CD4-positive, alpha-beta T cell treated with Interferon alpha-2 for 1 hour (primary cell): ENCODE measurements at places on chromosomes 11 and 22.

GRCh38 chr22:50507421-50507990 lies at the start of gene LMF2:
LMF2 (minus strand) TSS chr22:50507702; CDS start chr22:50507675, 27 bp downstream.
- DNase-seq = peak; percentile 92

GRCh38 chr22:39216143-39216490 lies 28.7 kb downstream of the PDGFB start:
- no peak for DNase-seq

- DNase-seq = no peak
These were observed 734.7 kb downstream of the KCNA4 start for GRCh38 chr11:29282088-29282487.

GRCh38 chr11:5608808-5609207 lies 12.4 kb downstream of the TRIM6 start:
- DNase-seq = no peak

DNA sequence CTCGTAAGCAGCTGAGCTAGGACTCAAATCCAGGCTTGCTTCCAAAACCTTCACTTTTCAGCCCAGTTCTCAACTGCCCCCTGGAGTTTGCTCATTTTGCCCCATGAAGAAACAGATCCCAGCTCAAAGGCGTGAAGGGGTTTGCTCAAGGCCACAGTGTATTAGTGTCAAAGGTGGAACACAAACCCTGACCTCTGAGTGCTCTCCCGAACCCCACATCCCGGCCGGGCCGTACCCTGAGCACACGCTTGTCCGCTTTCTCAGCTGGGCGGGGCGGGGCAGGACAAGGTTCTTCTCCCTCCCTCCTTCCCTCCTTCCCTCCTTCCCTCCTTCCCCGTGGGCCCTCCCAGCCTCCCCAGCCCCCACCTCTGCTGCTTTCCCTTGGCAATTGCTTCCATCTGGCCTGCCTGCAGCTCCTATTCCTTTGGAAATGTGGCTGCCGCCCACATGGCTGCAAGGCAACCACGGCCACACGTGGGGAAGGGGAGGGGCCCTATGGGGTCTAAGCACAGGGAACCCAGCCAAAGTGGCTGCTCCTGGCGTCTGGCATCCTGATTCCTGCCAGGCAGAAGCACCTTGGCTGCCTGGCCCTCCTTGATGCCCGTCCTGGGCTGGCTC lies 4.1 kb downstream of the ST3GAL4 start:
- no peak for DNase-seq

GRCh38 chr11:17846852-17847453 lies 112.4 kb downstream of the KCNC1 start:
- DNase-seq = no peak

GRCh38 chr22:48347311-48347710 lies 1480.4 kb downstream of the BRD1 start:
- no peak for DNase-seq

DNA sequence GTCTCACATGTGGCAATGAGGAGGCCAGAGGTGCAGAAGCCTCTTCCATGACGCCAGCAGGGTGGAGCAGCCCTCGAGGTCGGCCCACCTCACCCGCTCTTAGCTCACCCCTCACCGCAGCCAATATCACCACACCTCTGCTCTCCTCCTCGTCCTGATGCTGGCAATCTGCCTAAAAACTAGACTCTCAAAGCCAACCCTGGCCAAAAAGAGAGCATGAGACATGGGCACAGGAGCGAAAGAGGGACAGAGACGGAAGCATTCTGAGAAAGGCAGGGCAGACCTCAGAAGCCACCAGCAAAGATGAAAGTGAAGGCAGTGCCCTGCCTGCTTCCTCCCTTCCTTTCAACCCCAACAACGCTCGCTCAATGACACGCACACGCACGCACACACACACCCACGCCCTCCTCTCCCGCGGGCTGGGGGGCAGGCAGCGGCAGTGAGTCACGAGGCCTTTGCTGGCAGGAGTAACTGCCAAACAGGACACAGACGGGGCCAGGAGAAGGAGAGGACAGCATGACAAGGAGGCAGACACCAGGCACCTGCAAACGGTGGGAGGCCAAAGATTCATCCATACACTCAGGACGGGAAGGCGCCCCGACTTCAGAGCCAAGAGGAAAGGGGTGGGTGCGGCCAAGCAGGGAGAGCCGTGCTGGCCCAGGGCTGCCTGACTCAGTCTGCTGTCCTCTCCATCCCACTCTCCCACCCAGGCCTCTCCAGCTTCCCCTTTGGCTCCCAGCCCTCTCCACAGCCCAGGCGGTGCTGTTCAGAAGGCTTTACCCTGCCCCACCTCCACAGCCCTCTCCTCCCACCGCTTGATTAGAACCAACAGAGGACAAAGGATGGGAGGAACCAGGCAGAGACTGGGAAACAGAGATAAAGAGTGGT lies 11.4 kb downstream of the IGSF9B start:
- DNase-seq = peak; percentile 69

- DNase-seq = no peak
These were observed 15.2 kb upstream of the MTMR2 start for GRCh38 chr11:95939091-95939490.

- DNase-seq = peak; percentile 96
These were observed 7.8 kb downstream of the SIGIRR start for GRCh38 chr11:406796-407650.

GRCh38 chr11:34432822-34433221 lies 5.9 kb upstream of the CAT start:
- no peak for DNase-seq

DNA sequence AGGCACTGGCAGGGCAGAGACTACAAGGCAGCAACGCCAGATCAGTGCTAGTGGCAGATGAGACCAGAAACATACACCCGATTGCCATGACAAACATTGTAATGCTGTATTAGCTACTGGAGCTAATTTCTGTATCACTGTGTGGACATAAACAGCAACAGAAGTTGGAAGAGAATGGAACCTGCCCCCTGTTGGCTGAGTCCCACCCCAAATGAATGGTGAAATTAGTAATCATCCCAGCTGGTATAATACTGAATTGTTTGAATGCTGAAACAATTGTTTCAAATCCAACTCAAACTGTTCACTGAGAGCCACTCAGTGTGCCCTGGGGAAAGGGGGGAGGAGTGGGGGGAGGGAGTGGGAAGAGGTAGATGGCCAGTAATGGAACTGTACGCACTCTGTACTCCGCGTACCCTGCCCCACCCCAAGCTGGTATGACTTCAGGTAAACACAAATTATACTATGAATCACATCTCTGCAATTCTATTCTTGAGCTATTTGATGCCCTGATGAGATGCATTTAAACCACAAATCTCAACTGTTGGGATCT lies 11.2 kb upstream of the BIRC3 start:
- no peak for DNase-seq

GRCh38 chr11:38323961-38324761 lies 1726.1 kb upstream of the RAG2 start:
- no peak for DNase-seq

DNA sequence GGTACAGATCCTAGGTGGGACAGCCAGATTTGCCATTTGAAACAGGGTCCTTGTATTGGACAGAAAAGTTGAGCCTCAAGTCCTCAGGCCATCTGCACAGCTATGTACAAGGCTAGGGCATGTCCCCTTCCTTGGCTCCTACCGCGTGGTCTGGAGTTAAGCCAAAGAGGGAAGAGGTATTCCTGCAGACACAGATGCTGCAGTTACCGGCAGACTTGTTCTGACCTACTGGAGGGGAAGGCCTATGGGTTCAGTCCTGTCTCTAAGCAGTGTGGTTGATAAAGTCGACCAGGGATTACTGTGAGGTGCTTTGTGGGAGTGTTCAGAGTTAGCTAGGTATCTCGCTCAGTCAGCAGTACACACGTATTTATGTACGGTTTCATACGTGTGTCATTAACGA lies 180.6 kb downstream of the ADAMTS15 start:
- DNase-seq = no peak

- DNase-seq = no peak
These were observed 8.7 kb downstream of the SLC37A2 start for GRCh38 chr11:125071846-125072217.

DNA sequence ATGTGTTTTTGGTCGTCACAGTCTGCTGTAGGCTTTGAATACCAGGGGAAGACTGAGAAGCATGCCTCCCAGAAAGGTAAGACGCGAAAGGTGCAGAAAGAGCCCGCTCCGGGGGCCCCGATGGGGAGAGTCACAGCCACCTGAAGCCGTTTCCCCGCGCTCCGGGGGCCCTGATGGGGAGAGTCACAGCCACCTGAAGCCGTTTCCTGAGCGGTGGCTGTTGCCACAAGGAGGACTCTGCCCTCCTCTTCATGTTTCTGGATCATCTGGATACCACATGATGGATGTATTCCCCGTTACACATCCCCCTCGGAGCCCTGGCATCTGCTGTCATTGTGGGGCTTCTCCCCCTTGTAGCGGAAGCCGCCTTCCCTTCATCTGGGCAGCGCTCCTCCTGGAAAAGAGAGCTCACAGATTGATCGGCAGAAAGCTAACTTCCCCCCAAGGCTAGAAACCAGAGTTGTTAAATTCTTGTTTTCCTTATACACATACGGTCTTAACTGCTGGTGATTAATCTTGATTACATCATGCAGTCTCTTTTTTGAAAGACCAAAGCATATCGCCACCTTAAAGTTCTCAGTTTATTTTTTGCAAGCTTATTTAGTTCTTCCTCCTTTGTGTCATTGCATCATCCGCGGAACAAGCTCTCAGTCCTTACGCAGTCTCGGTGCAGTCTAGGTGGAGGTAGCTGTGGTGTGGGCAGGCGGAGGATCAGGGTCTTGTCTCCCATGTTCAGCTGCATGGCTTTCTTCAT lies 17.5 kb downstream of the CTTN start:
- DNase-seq = no peak

DNA sequence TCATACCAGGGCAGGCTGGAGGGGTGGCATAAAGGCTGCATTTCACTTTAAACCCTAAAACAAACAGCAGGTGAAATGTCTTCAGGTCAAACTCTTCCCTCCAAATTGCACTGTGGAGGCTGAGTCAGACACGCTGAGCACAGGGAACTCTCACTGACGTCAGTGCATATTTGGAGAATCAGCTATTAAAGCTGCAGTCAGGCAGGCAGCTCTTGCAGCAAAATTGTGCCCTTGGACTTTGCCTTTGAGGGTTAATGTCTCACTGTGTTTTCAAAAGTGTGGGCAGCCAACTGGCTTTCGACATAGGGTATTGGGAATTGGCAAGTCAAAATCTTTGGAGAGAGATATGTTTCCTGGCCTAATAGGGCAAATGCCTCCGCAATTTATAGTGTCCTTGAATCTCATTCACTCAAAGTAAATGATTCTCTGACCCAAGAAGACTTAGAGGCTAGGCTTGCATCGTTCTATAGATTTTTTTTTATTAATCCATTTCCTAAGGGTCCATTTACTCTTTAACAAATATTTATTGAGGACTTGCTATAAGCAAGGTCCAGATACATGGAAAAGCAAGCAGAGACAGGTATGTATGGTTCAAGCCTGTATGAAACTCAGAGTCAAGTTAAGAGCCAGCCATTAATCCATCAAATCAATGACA lies 27.7 kb upstream of the SMCO4 start:
- DNase-seq = no peak

GRCh38 chr11:68011051-68011943 lies 1.2 kb downstream of the ALDH3B1 start:
- no peak for DNase-seq

GRCh38 chr22:19818324-19819207 lies 36.1 kb downstream of the GNB1L start:
- DNase-seq = no peak

DNA sequence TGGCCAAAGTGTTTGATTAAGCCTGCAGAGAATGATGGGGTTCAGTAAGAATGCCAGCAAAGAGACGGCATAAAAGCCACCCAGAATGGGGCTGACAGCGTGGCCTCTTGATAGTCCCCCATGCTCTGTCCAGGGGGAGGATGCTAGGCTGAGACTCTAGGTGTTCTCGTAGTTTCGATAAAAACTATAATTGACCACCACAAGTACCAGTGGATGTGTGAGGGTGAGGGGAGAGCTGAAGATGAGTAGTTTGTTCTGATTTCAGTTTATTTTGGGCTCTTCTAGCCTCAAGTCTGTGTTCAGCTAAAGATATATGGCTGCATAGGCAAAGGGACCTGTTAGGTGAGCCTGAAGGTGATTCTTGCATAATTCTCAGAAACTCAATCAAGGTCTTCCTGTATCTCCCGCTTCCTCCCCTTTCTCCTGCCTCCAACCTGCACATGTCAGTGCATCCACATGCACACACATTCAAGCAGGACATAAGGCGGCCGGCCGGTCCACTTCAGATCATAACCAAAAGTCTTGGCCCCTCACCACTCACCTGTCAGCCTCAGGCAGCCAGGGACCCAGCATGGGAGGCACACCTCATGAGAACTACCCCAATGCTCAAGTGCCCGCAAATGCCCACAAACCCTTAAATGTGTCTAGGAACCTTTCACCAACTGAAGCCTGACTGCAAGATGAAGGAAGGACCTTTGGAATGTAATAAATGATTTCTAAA lies 31.2 kb downstream of the FLI1 start:
- DNase-seq = no peak

DNA sequence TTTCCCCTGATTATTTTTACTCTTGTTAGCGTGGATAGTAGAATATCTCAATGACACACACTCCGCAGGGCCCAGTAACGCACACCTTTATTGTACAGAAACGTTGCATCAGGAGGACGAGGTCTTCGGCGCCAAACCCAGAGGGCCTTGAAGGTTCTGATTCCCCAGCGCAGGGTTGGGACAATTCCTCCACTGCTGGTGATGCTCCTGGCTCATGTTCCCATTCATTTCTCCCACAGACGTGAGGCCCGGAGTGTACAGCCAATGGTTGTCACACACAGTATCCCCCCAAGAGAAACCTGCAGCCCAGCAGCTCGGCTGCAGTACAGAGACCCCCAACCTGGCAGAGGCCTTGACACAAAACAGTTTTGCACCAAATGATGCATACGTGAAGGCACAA lies 6.1 kb upstream of the ANO1 start:
- DNase-seq = no peak

- DNase-seq = no peak
These were observed 532.2 kb upstream of the CCDC90B start for GRCh38 chr11:83818349-83818748.

GRCh38 chr11:842370-843002 lies at the start of the genes POLR2L and TSPAN4:
POLR2L (minus strand) TSS chr11:842529; CDS start chr11:842508, 21 bp downstream.
TSPAN4 (plus strand) TSS chr11:842852; CDS start chr11:850305, 7,453 bp downstream.
- DNase-seq = peak; percentile 91

DNA sequence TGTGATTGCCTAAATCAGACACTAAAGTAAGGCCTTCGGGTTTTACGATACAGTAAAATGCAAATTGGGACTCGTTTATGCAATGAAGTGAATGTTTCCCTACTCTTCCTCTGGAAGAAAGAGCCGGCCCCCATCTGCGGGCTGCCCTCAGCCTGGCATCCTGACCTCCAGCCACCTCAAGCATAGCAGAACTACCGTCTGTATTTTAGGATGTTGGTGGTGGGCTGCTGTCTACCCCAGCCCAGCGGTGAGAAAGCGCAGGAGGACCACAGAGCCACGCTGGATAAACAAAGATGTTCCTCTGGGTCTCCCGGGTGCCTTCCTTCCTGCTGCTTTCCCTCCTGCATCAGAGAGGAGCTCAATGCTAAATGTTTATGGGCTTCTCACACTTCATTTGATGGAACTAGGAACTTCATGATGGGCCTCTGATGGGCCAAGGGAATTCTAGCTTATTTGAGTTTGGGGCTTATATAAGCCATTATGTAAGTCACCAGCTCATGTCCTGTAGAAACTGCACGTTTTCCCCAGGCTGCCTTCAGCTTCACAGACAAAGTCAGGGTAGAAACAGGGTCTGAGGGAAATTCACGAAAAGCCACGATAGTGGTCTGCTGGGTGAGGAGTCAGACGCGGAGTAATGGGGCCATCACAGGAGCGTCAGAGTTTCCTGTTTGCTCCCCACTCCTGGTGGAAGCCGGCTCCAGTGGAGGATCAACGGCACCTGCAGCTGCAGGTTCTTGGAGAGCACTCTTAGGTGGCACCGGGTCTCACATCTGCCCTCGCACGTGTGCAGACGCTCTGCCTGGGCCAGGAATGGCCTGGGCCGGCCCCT lies 287.4 kb downstream of the BRD1 start:
- no peak for DNase-seq

- no peak for DNase-seq
These were observed 12.1 kb downstream of the C11orf86 start for GRCh38 chr11:66987158-66987620.
